Cardiac muscle cell (in vitro differentiated cells and primary cell): ENCODE measurements at places on chromosomes 2 and 18. TPM values are rescaled to one million over a fixed set of nuclear protein-coding genes. Genes with fewer than 3 reads are reported as not detected.

Gene CABYR
- total RNA-seq = 0.99 and 1.7 TPM in 2 replicates

Gene TSHZ1
- total RNA-seq = 10.6 and 13.5 TPM in 2 replicates

Gene CD8B2
- not detected in 2 replicates for total RNA-seq

Gene RGPD3
- 0.25 and 0.45 TPM in 2 replicates for total RNA-seq

Gene YES1
- 96.0 and 124 TPM in 2 replicates for total RNA-seq

Gene GNAL
- 10.4 and 13.3 TPM in 2 replicates for total RNA-seq

Gene CYP1B1
- total RNA-seq = 0.18 TPM in 1 of 2 replicates, not detected in the other

Gene TDRD15
- not detected in 2 replicates for total RNA-seq

Gene ARHGAP25
- total RNA-seq = 3.0 and 7.7 TPM in 2 replicates

Gene PLGLB1
- 0.92 and 2.7 TPM in 2 replicates for total RNA-seq

Gene SERPINB12
- total RNA-seq = not detected in 2 replicates

Gene ZSWIM2
- not detected in 2 replicates for total RNA-seq

DNA sequence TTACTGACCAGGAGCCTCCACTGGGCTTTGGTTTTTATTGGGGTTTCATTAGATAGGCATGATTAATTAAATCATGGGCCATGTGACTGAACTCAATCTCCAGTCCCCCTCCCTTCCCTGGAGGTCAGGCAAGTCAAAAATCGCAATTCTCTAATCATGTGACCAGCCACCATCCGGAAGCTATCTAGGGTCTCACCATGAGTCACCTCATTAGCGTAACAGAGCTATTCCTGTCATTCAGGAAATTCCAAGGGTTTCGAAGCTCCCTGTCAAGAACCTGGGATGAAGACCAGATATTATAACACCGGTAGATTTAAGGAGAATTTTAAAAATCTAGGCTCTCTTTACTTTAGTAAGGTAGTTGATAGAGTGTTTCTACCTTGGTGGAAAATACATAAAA is 180.3 kb upstream of the TCF4 start:
- DNase-seq = no peak

GRCh38 chr2:217863883-217864282 is 138.9 kb downstream of the TNS1 start:
- DNase-seq = no peak

GRCh38 chr2:208618220-208618619 is 211.6 kb downstream of the PTH2R start:
- no peak for DNase-seq

- DNase-seq = no peak
Observed at GRCh38 chr2:160703648-160704585, 210.3 kb upstream of the RBMS1 start.

GRCh38 chr2:205811387-205811786 is 129.1 kb downstream of the NRP2 start:
- peak; percentile 81 for DNase-seq

GRCh38 chr2:170703776-170704476 is 11.2 kb upstream of the SP5 start:
- DNase-seq = no peak

DNA sequence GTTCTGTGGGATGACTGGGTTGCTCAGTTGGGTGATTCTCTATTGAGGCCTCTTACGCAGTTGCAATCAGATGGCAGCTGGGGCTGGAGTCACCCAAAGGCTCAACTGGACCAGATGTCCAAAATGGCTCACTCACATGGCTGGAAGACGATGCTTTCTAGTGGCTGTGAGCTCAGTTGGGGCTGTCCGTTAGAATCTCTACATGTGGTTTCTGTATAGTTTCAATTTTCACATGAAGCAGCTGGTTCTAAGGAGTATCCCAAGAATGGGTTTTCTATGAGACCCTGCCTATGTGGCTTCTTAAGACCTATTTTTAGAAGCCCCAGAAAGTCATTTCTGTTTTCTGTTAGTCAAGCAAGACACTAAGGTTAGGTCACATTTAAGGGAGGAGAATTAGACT is 4.4 kb downstream of the XRCC5 start:
- DNase-seq = no peak

- no peak for DNase-seq
Observed at GRCh38 chr18:62536005-62536404, 13.2 kb downstream of the ZCCHC2 start.

- no peak for DNase-seq
Observed at GRCh38 chr2:9053534-9053931, 50.0 kb upstream of the MBOAT2 start.

DNA sequence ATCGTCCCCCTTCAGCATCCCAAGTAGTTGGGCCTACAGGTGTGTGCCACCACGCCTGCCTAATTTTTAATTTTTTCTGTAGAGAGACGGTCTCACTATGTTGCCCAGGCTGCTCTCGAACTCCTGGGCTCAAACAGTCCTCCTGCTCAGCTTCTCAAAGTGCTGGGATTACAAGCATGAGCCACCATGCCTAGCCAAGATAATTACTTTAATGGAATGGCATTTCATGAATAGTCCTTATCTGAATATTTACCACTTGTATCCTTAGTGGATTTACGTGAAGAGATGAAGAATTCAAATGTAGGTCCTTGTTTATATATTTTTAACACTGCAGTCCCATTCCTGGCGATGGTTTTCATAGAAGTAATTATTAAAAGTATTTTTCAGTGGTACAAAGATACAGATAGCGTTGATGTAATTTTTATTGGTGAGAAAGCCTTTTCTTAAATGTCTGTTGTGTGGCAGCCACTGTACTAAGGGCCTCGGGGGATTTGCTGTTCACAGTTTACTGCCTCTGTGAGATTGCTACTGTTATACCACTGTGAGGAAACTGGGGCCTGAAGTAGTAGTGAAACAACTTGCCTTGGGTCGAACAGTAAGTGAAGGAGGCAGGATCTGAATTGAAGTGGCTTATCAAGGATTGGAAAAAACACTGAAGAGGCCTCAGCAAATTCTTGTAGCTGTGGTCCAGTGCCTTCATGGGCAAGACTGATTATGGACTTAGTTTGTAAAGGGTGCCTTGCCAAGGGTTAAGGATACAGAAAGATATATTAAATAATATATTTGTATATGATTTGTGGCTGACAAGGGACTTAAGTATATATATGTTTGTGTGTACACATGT is 151.2 kb downstream of the PRPF40A start:
- no peak for DNase-seq

- no peak for DNase-seq
Observed at GRCh38 chr2:180478883-180479282, 471.8 kb upstream of the CWC22 start.

DNA sequence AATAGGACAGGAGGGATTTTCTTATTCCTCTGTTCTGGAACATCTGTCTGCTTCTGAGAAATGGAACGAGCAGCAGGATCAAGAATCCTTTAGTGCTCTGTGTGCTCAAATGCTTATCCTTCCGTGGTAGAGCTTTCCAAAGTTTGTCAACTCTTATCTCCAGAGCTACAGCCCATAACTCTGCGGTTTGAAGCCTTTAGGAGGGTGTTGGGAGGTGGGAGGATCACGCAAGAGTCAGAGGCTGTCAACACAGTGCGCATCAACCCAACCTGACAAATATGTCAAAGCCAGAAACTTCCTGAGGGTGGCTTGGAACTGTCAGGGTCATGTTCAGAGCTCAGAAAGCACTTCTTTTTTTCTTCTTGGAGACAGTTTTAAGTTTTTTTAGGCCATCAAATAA is 95.9 kb downstream of the CRIM1 start:
- DNase-seq = no peak

- DNase-seq = no peak
Observed at GRCh38 chr2:43421194-43421593, 174.6 kb downstream of the THADA start.

DNA sequence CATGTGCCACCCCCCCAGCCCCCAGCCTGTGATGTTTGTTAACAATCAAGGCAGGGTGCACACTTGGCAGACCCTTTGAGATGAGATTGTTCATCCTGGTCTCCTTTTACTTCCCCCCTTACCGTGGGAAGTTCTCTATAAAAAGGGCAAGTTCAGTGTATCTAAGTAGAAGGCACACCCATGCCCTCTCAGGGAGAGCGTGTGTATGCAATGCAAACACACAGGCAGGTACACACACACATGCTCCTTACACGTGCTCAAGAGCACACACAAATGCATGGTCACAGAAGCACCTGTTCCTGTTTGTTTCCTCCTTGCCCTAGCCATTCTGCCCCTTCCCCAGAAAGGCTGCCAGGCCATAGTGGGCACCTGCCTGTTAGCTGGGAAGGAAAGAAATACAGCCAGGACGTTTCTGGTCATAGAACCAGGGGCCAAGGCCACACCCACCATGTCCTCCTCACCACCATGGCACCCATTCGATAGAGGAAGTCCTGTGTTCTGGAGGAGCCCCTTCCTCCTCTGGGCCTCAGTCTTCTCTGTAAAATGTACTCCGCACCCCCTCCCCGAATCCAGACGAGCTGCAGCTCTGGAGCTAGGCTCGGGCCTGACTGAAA is 3.1 kb downstream of the ATOH8 start:
- no peak for DNase-seq

DNA sequence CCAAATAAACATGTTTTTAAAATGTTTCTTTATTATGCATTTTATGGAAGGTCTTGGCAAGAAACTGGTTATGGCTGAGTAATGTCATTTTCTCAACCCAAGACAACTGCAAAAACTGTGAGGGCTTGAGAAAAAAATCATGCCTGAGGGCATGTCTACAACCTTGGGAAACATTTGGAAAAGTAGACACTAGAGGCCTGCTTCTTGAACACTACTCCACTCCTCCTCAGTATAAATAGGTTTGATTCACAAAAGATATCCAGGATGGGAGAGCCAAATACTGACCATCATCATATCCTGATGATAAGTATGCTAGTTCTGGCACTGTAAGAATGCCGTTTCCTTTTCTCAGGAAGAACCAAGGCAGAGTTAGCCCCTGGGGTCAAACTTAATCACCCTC is 71.1 kb downstream of the OSR1 start:
- DNase-seq = no peak

- DNase-seq = no peak
Observed at GRCh38 chr2:239146011-239146641, 254.7 kb downstream of the HDAC4 start.

DNA sequence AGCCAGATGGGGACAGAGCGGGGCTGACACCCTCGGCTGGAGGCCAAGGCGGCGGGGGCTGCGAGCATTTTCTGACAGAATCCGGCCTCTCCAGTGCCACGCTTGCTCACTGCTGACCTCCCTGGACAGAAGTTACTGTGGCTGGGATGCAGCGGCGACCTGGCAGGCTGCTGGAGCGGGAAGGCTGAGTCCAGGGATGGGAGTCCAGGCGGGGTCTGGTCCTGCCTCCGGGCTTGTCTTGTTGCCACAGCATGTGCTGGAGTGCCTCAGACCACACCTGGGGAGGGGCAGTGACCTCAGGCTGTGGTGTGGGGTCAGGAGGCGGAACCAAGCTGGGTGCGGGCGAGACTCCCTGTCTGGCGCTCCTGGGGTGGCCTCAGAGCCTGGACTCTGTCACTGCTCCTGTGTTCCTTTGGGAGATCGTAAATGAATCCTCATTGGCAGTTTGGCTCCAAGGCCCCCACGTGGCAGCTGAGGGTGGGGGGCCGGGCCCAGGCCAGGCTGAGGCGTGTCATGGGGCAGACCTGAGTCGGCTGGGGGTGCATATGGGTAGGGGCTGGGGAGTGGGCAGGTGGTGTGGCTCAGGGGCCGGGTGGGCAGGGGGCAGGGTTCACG is 5.5 kb downstream of the BOK start:
- DNase-seq = no peak

DNA sequence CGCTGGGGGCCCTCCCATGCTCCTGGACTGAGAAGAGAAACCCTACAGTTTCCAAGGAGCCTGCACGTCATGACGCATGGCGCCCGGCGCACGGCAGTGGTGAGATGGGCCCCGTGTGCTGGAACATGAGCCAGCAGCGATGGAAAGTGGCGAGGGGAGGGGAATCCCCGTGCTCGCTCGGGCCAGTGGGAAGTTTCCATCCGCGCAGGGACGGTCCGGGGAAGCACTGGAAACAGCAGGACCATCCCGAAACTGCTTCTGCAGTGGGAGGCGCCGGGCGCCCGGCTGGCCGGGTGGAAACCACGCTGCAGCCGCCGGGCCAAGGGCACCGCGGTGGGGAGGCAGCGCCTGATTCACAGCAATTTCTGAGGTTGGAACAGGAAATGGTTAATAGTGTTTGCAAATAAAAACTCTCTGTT is 4.9 kb upstream of the PDCD1 start:
- DNase-seq = peak; percentile 70

DNA sequence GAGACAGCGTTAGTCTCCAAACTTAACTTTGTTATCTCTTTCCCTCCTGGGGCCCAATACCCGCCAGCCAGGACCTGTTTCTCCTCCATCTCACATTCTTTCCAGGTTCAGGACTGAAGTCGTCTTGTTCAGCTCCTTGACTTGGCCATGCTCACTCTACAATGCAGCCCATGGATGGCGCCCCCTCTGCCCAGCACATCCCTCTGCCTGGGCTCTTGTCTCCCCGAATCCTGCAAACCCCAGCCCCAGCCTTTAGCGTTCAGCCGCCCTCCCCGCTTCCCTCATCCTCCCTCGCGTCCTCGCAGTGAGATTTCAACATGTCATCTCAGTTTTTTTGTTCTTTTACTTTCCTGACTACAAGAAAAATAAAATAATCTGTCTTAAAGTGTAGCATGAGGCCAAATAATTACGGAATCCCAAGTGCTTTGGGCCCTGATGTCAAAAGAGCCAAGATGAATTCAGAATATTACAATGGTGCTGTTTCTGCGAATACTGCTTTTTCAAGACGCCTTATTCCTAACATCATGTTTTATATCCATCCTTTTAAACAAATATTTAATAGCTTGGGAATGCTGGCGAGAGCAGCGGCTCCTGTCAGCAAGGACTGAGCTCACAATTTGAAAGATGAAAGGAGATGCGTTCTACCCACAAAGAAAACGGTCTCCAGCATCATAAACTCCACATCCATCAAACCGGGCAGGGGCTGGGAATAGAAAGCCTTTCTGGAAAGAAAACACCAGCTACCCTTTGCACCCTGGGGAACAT is 1.0 kb downstream of the FAM178B start:
- DNase-seq = no peak

- peak; percentile 47 for DNase-seq
Observed at GRCh38 chr2:219178377-219179175, 501 bp downstream of the RETREG2 start.

DNA sequence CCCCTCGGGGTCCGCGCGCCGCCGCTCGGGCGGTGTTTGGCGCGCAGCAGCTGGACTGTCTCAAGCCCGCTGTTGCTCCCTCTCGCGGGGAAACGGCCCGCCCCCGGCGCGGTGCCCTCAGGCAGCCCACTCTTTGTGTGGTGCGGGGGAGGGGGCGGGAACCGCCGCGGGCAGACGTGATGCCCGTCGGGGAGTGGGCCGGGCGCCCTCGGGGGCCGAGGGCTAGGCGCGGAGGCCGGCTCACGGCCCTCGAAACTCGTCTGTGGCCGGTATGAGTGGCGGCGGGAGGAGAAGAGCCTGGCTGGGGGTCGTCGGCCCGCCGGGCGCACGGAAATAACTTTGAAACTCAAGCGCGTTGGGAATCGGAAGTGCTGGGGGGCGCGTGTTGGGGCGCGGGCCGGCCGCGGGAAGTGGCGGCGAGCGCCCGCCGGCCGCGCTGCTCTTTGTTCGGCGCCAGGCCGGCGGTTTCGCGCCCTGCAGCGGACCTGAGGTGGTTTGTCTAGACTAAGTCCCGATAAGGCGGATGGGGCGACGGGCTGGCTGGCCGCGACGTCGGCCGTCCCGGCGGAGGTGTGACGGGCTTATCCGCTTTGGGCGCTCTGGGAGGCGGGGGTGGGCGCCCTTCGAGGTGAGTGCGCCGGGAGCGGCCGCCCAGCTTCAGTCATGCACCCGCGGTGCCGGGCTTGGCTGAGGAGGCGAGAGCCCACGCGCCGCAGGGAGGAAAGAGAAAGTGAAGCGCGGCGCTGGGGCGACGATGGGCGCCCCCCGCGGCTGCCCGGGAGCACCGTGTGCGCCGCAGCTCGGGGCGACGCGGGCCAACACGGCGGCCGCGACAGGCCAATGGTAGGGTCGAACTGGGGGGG is 679 bp downstream of the PTMA start:
- DNase-seq = peak; percentile 48

- DNase-seq = no peak
Observed at GRCh38 chr2:94996305-94997100, 29.0 kb upstream of the MAL start.
